ENCODE measurements at places on chromosomes 5 and 9.

- DNase-seq = no peak
Measured at GRCh38 chr9:137722481-137722880, 103.7 kb downstream of the EHMT1 start.

DNA sequence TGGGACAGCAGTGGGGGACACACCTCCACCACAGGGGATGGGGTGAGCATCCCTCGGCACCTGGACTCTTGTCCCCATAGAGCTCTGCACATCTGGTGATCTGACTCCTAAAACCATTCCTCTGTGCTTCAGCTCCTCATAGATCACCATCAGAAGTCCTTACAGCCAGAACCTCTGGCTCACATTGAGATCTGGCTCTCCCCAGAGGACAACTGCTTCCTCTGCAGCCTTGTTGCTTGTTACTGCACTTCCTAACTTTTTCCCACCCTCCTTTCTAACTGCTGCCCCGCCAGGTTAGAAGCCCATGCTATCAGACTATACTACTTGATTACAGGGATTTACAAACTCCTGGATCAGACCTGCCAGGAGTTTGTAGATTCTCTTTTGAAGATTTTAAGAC, 64.5 kb downstream of the ARSB start:
- no peak for DNase-seq

DNA sequence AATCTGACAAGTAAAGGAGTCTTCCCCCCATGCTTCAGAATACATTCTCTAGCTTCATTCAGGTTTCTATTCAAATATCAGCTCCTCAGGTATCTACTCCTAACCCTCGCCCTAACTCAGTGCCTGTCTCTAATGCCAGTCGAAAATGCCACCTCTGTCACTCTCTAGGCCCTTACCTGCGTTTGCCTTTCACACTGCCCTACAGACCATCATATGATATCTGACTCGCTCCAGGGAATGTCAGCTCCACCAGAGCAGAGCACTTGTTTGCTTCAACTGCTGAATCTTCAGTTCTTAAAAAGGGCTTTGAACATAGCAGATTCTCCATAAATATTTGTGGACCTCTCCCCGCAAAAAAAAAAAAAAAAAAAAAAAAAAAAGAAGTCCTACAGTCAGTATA, 46.7 kb downstream of the ADRB2 start:
- DNase-seq = no peak

DNA sequence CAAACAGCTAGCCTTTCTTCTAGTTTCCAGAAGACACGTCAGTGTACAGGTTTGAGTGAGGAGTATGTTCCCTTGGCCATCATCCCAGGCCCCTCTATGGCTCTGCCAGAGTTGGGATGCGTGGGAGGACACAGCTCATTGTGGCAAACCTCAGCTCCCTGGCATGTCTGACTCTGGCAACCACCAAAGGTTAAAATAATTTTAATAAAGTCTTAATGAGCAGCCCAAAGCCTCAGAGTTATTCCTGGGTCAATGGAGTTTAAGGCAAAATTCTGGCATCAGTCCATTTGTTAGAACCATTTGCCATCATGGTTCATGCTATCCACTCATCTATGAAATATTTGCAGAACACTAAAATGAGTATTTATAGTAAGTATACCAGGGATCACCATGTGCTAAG, 79.8 kb upstream of the PAPPA start:
- DNase-seq = no peak

DNA sequence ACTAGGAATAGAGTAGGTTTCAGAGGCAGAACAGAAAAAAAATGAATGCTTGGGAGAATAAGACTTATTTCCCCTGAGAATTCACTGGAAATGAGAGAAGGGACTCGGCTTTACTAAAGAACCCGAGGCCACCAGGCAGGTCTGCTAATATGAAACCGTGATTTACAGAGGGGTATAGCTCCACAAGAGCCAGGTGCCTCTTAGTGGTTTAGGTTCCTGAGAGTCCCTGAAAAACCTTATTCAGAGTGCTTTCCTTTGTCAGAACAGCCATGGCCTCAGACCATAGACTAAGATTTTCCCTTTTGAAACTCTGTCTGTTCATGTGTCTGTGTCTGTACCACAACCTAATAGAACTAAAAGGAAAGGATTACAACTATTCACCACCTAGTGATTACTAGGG, 35.9 kb upstream of the PUM3 start:
- DNase-seq = no peak

DNA sequence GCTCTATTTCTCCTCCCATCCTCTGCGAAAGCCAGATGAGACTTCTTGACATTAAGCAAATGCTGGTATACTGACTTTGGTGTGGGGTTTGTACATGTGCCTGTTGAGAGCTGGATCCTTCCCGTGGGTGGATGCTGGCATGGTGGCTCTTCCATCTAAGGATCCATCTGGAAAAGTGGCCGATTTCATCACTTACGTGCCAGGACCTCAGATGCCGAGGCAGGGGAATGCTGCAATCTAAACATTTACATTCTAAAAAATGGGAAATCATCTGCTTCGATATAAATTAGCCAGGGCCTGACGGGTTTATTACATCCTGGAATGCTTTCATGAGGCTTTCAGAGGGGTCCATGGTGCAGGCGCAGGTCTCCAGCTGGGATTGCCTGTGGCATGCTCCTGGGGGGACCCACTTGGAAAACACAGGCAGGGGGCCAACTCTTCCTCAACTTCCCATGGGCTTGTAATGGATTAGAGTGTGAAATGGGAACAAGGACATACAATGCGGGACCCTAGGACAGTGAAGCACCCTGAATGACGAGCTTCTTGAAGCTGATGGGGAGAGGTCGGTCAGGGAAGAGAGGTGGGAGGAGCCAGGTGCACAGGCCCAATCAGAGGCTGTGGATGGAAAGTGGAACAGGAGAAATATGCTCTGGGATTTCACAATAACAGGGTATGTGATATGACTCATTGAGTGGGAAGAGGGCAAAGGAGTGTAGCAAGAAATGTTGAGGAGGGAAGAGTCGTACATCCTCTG, 105.5 kb upstream of the PITX1 start:
- peak; percentile 42 for DNase-seq

- DNase-seq = peak; percentile 12
Measured at GRCh38 chr5:149550594-149551226, 529 bp downstream of the CSNK1A1 start.

DNA sequence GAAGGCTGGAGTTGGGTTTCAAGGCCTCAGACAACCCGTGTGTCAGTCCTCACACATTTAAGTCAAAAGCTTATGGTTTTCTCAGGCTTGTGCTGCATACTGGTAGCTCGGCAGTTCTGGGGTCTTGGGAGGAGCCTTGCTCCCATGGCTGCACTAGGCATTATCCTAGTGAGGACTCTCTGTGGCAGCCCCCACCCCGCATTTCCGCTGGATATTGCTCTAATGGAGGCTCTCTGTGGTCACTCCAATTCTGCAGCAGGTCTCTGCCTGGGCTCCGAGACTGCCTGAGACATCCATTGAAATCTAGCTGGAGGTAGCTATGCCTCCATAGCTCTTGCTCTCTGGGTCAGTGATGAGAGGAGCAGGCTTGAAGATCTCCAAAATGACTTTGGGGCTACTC, 311.5 kb upstream of the PTGER4 start:
- no peak for DNase-seq

- DNase-seq = no peak
Measured at GRCh38 chr5:4387290-4387689, 752.8 kb upstream of the ADAMTS16 start.

DNA sequence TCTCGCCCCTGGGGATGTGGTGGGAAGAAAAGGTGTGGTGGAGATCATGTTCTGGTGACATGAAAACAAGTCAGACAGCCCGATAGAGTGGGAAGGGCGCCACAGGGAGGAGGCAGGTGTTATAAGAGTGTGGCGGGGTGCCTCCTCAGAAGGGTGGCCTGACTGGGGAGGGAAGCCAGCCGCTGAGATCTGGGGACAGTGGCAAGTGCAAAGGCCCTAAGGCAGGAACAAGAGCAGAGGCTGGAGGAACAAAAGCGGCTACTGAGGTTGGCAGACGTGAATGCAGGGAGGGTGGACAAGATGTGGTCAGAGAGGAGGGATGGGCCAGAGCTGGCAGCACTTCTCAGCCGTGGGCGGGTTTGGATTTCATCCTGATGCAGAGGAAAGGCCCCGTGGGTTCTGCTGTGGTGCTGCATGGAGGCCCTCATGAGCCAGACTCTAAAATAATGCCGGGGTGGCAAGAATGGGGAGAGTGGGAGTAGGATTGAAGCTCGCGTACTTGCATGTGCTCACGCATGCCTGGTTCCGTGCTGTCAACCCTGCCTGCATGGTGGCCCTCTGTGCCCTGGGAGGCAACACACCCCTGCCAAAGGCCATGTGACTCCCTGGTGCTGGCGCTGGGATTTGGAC, 89.2 kb downstream of the MVB12B start:
- no peak for DNase-seq

Measured in ACHN (cell line).